Heart right ventricle (tissue), 16 donors: ENCODE measurements at places on chromosomes 5 and 9. TPM values are rescaled to one million over a fixed set of nuclear protein-coding genes. Genes with fewer than 3 reads are reported as not detected.

The ISL1 gene
- not detected for total RNA-seq

The OTP gene
- not detected for total RNA-seq

The GHR gene
- total RNA-seq, result 15.1 TPM

The DEPDC1B gene
- not detected for total RNA-seq

The AGXT2 gene
- total RNA-seq, result not detected

DNA sequence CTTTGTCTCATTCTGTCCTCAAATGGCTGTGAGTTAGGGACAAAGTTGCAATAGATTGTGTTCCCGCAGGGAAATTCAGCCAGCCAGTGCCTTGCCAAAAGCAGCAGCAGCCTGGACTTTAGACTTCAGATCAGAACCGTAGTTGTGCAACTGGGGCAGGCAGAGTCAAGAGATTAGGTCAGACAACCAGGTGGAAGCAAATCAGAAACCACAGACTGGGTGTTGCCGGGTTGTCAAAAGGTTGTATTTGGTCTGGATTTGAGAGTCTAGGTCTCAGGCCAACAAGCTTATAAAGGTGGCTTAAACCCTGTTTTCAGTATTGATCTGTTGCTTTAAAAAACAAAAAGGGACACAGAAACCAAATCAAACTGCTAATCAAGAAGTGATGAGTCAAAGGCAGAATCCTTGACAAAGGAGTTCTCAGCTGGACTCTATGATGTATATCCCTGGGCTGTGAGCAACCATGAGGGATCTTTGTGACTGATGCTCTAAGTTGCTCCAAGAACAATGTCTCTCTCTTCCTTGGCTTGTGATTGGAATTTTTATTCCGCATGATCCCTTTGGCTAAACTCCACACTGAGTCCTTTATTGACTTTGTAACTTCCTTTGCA is 20.9 kb downstream of the RFK start:
- DNase-seq, result peak; percentile 54

GRCh38 chr5:51632793-51633192 is 249.5 kb downstream of the ISL1 start:
- DNase-seq, result no peak

DNA sequence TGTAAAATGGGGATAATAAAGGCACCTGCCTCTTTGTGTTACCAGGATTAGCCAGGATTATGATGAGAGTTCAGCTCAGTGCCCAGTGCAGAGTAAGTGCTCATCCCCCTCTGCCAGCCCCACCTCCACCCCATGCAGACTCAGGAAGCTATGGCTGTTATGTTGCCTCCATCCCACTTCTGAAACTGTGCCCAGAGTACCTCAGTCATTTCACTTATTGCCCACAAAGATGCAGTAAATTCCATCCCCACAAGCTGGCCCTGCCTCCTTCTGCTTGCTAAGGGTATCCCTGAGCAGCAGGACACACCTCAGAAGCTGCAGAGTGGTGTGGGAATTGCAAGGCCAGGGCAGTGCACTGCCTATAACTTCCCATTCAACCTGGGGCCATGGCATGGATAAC is 415.1 kb downstream of the SPOCK1 start:
- DNase-seq, result no peak

DNA sequence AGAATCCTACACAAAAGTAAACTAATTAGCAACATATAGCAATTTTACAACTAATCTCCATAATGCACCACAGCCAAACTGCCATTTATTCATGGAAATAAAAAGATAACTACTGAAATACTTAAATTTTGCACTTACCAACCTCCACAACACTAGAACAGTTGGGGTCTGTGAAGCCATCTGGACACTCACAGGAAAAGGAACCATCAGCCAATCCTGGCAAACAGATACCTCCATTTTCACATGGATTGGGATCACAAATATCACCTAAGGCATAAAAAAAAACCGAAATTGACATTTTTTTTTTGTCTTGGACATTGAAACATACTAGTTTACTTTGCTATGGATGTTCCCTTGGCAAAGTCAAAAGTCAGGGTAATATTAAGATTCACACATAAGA is 130.7 kb downstream of the EDIL3 start:
- no peak for DNase-seq

DNA sequence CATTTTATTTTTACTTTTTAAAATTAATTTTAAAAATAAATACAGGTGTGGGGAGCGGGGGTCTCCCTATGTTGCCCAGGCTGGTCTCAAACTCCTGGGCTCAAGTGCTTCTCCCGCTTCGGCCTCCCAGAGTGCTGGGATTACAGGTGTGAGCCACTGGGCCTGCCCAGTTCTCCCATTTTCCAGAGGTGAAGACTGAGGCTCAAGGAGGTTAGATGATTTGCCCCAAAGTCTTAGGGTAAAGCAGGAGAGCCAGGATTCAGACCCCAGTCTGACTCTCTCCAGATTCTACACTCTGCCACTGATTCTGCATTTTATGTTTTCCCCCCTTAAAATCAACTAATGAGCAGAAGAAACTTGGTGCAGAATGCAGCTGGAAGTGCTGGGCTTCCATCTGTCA is 36.9 kb downstream of the CFAP77 start:
- no peak for DNase-seq

GRCh38 chr9:134553061-134553891 is 88.3 kb upstream of the COL5A1 start:
- DNase-seq, result no peak

DNA sequence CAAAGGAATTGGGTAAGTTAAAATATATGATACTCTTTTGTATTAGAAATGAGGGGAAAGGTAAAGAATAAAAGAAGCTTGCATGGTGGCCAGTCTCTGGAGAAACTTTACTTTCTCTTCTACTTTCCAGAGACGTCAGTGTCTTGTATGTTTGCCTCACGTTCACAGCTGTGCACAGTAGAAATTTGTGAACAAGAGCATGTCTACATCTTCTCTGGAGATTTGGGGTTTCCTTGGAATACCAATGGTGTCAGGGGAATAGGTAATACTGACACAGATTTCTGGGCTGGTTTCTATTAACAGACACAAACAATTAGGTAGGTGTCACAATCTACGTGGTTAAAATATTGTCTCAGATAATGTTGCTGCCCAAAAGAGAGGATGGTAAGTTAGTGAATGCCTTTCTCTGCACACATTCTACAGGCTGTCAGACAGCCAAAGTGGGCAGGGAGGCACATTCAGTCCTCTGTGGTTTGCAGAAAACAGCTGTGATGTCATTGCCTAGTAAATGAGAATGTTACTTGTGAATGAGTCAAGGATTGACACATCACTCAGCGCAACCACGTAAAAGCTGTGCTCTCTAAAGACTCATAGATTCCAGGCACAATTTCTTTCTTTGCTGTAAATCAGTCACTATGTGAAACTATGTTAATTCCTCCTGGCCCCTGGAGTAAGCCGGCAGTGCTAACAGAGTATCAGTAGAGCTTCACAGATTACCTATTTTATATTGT is 397.1 kb downstream of the MAN2A1 start:
- DNase-seq, result no peak

DNA sequence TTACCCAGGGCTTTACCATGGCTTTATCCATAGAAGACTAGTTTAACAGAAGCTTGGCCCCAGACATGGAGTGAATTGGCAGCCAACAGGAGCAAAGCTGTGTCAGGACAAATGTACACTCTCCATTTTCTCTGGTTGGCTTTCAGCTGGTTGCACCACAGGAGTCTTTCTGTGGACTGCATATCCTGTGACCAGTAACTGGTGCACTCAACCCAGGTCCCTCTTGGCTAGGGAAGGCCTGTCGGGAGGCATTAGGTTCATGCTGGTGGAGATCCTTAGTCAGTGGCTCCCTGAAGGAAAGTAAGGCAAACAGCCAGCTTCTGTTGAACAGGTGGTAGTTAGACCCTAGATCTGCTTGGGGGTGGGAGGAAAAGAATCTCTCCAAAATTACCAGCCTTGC is 146.9 kb upstream of the TLX3 start:
- no peak for DNase-seq

GRCh38 chr9:99867968-99868367 is 38.5 kb upstream of the STX17 start:
- no peak for DNase-seq
